ENCODE measurements at places on chromosomes 12 and 14.

- DNase-seq, result no peak
Observed at GRCh38 chr14:91241863-91242262, 2.6 kb downstream of the GPR68 start.

DNA sequence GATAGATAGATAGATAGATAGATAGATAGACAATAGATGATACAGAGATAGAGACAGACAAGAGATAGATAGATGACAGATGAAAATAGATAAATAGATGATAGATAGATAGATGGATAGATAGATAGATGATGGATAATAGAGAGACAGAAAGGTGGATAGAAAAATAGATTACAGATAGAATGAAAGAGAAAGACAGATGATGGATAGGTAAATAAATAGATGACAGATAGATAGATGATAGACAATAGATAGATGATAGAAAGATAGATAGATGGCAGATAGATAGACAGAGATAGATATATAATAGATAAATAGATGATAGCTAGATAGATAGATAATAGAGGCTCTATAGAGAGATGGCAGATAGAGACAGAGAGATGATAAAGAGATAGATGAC is 523.0 kb downstream of the BCL11B start:
- DNase-seq, result no peak

DNA sequence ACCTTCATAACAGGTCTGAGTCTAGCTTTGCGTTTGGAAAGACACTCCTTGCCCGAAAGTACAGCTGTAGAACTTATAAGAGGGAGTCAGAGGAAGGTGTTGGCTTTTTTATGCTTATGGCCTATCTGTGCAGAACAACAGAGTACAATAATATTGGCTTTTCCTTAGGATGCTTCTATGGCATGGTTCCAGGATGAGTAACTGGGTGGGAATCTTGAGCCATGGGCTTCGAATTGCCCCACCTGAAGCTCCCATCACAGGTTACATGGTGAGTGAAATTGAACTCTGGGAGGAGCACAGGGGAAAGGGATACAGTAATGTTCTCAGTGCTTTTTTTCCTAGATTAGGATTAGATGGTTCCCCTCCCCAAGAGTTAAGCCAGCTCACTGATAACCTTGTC is 13.0 kb downstream of the PARP2 start:
- no peak for DNase-seq

DNA sequence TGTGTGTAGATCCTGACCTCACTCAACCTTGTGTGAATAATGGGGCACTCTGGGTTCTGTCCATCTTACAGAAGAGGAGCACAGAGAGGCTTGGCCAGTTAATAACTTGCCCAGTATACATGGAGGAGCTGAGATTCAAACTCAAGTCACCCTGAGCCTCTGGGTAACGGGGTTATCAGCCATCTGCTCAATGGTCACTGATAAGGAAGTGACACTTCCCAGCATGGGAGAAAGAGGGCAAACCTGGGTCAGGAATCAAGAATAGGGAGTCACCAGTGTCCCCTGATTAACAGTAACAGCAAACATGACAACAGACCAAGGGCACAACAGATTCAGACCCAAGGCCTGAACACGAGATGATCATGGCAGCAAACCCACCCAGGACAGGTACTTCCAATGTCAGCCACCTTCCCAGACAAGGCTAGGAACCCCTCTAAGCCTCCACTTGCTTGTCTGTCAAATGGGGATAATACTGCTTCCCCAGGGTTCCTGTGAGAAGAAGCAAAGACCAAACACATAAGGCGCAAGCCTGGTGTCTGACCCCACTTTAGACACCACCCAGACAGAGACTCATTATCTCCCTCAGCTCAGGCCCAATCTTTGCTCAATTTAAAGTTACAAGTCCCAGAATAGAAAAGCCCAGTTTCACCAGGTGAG is 3.6 kb downstream of the CCDC85C start:
- DNase-seq, result no peak

DNA sequence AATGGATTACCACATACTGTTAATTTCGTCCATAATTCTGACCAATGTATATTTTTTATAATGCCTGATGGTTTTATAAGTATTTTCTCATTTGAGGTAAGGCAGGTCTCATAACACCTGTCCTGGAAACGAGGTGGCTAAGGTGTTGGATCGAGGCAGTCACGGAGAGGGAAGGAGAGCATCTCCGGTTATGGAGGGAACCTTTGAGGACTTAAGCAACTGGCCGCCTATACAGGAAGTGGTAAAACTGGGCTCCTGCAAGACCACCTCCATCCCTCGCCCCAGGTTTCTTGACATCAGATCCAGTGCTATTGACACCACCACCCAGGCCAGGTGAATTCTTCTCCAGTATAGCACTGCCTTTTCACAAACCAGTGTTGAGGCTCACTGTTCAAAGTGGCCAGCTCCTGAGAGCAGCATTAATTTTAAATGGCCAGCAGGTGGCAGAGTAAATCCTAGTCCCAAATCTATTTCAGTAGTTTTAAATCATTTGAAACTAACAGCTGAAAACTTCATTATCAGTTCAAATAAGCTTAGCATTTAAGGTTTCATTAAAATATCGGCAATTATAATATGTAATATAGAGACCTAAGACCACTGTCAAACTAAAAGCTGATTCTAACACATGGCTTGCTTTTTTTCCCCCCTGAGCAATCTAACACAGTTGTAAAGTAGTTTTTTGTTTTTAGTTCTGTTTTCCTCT is 100.8 kb downstream of the PPM1A start:
- DNase-seq, result no peak

DNA sequence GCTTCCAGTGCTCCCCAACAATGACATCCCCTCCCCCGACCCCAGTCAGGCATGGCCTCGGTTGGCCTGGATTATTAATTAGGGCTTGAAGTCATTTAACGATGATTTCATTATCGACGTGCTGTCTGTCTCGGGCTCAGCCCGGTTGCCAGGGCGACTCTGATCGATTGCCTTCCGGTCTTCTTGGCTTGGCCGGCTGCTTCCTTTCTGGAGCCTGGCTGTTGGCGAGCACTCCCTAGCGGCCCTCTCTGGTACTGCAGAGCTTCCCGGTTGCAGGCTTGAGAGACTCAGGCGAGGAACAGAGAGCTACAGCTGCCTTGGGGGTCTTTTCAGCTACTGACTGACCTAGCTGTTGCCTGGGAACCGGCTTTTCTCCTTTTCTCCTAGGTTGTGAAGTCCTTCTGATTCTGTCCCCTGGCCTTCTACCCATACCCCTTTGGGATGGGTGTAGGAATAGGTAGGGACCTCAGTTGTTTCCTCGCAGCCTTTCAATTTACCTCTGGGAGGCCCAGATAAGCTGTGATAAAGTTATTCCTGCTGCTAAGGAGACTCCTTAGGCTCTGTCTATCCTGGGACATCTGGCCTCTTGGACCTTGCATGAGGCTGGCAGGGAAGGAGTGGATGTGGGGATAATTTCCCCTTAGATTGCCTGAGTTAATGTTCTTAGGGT is 5.5 kb upstream of the CISTR start:
- DNase-seq, result peak; percentile 89

DNA sequence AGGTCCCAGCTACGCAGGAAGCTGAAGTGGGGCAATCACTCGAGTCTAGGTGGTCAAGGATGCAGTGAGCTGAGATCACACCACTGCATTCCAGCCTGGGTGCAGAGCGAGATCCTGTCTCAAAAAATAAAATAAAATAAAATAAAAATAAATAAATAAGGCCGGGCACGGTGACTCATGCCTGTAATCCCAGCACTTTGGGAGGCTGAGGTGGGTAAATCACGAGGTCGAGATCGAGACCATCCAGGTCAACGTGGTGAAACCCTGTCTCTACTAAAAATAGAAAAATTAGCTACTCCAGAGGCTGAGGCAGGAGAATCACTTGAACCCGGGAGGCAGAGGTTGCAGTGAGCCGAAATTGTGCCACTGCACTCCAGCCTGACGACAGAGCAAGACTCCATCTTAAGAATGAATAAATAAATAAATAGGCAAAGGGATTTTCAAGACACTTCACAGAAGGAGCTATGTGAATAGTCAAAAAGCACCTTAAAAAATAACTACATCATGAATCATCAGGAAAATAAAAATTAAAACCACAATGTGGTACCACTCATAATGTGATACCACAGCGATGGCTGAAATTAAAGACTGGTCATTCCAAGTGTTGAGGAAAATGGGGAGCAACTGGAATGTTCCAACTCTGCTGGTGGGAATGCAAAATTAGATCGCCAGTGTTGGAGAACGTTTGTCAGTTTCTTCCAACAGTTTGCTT is 92.9 kb upstream of the TBX3 start:
- DNase-seq, result no peak

Measured in suprapubic skin (tissue), 4 donors.